Activated T-cell treated with anti-CD3 and anti-CD28 coated beads for 24 hours (primary cell): ENCODE measurements at places on chromosomes 12 and 14.

DNA sequence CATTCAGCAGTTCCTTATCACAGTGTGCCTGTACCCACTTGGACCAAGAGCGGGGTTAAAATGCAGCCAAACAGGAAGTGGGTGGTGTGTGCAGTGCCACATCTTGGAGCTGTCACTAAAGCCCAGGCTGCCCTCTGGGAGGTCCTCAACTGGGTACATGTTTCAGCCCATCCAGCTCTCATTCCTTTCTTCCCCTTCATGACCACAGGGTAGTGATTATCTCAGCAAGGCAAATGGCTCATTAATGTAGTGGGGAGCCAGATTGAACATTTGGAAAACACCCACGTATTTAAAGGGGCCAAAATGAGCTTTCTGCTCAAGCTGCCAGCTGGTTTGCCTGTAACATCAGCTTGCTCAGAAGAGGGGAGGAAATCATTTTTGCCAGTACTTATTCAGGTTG, 210.8 kb upstream of the BTG1 start:
- no peak for DNase-seq

DNA sequence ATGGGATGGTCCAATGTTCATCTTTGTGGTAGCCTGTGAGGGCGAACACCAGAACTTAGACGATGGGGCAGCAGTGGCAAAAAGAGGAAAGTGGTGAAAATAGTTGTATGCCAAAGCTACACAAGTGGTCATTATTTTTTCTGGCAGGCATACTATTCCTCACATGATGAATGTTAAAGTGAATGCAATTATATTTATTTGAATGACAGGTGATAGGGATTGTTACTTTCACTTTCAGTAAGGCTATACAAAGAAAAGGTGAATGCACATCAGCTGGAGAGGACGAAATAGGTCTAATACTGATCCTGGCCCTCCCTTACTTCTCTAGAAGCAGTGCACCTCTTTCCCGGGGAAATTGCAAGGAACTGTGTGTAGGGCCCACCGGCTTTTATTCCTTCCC, 470.1 kb downstream of the TMTC2 start:
- DNase-seq: no peak

GRCh38 chr12:120711411-120711810, 1.2 kb downstream of the UNC119B start:
- DNase-seq: no peak

- peak; percentile 57 for DNase-seq
Observed at GRCh38 chr14:50520947-50521815, 11.2 kb downstream of the MAP4K5 start.

DNA sequence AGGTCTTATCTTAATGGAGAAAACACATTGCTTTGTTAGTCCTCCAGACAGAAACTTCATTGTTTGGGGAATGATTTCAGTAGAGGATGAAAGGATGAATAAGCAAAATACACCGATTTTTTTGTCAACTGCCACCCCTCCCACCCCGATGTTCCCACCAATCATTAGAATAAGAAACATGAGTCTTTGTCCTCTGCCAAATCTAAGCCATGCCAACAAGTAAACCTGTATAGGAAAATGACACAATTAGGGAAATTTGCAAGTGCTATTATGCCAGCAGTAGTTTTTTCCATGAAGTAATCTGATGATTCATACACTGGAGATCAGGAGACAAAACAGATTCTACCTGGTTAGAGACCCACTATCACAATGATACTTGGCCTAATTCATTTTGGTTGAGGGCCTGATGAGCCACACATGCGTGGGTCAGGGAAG, 35.9 kb downstream of the FLRT2 start:
- no peak for DNase-seq

DNA sequence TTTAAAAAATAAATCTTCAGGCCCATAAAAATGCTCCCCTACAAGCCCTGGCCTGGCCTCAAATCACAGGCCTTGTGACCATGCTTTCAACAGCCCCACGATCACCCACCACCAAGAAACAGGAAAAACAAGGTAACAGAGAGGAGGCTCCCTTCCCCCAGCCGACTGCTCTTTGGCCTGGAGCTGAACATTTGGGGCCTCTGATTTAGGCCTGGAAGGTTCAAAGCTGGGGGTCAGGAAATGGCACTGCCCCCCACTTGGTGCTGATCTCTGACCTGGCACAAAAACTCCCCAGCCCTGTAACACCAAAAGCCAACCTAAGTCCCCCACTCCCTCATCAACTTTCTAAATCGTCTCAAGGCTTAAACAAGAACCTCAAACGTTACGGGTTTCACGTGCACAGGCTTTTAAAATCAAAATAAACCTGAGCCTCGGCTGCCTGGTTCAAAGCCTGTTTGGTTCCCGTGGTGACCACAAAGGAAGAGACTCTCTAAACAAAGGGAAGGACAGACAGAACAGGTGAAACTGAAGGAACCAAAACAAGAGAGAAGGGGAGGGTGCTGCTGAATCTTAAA, 9.0 kb downstream of the ACTN1 start:
- no peak for DNase-seq

GRCh38 chr14:89013098-89013504, 188.7 kb downstream of the TTC8 start:
- DNase-seq: no peak

- peak; percentile 44 for DNase-seq
Observed at GRCh38 chr14:94689218-94689984, 77.2 kb downstream of the SERPINA3 start.

- no peak for DNase-seq
Observed at GRCh38 chr14:75430526-75430925, 2.7 kb downstream of the JDP2 start.

- DNase-seq: peak; percentile 41
Observed at GRCh38 chr12:6532927-6533652, 1.2 kb upstream of the GAPDH start.

DNA sequence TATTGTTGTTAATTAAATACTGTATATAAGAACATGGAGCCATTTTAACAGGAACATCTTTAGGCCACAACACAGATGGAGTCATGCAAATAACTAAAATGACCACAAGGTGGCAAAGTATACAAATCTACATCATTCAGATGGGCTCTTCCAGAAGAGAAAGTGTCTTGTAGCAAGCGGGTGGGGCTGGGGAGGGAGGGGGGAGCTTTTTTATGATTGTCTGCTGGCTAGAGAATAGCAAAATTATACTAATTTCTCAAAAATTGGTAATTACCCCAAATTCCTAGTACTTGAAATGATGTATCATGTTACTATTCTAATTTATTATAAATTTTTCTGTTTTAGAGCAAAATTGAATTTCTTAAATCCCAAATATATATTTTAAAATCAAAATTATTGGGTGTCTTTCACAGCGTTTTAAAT, 378.7 kb downstream of the PRKD1 start:
- no peak for DNase-seq

DNA sequence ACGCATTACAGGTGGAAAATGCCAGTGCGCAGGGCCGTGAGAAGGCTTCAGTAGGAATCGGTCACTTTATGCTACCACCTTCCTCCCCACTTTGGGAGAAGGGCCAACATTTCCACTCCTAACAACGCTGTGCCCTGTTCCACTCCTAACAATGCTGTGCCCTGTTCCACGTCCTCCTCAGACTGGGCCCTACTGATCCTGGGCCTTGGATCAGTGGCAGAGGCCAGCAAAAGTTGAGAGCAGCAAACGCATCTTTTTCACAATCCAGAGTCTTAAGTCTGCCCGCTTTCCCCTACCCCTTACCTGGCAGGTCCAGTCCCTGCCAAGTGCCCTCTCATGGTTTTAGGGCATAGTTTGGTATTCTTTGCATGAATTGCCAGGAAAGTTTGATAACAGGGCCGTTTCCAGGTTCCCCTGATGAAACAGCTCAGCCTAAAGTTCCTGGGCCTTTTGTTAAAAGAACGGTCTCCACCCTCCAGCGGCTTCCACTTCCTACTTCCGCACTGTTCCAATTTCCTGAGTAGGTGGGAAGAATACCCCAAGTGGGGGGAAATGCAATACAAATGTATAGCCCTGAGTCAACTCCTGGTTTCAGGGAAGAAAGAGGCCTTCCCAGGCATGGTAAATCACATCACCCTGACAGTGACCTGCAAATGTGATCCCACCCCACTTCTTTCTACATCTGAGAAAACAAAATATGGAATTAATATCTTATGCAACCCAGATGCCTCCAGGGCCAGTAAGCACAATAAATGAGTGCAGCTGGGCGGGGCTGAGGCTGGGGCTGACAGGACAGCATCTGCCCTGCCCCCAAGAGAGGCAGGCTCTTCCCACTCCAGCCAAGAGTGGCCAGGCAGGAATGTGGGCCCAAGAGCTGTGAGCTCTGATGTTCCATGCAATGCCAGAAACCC, 15.0 kb downstream of the KCTD10 start:
- no peak for DNase-seq

- no peak for DNase-seq
Observed at GRCh38 chr12:52014567-52015530, 8.1 kb downstream of the TAMALIN start.

GRCh38 chr12:132771126-132771838, 9.7 kb upstream of the ANKLE2 start:
- DNase-seq: peak; percentile 28

DNA sequence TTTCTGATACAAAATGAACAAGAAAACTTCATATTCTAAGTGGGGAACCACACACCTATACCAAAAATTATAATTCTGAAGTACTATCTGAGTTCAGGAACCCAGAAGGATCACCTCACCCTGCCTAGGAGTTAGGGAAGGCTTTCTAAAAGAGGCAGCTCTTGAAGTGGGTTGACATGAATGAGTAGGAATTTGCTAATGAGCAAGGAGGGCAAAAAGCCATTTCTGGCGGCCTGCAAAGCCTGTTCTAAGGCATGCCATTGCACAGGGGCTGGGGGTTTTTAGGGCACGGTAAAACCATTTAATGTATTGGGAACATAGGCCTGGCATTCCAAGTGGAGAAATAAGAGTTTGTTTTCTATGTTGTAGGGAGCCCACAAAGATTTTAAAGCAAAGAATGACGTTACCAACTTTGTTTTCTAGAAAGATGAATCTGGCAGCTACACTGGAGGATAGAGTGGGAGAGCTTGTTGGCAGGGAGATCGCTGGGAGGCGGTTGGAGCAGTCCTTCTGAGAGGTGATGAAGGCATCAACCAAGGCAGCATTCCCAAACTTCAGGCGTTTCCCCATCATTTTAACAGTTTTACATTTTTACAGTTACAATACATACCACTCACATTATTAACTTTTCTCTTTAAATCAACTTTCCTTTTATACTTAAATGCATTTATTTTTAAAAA, 14.1 kb downstream of the IFT43 start:
- no peak for DNase-seq

DNA sequence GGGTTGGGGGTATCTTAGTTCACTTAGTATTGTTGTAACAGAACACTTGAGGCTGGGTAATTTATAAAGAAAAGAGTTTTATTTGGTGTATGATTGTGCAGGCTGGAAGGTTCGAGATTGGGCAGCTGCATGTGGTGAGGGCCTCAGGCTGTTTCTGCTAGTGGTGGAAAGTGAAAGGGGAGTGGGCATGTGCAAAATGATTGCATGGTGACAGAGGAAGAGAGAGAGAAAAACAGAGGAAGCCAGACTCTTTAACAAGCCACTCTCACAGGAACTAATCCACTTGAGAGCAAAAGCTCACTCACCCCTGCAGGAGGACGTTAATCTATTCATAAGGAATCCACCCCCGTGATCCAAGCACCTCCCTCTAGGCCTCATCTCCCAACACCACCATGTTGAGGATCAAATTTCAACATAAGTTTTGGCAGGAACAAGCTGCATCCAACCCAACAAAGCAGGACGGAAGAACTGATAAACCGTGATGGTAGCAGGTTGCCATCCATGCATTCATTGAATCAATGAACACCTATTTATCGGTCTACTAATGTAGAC, 165.0 kb upstream of the GZMB start:
- DNase-seq: no peak

DNA sequence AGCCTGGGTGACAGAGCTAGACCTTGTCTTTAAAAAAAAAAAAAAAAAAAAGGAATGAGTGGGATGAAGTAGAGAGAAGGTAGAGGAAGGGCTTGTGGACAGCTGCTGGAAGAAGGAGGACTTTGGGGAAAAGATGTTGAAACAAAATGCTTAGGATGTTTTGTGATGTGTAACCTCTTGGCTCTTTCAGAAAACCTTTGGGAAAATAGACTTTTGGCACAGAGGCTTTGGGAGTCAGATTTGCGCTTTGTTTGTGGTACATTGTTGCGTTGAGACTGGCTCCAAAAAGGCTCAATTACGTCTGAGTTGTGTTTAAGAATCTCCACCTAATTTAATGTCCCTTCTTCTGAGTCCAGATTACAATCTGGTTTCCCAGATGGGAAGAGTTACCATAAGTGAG, 32.9 kb upstream of the SPTLC2 start:
- no peak for DNase-seq

DNA sequence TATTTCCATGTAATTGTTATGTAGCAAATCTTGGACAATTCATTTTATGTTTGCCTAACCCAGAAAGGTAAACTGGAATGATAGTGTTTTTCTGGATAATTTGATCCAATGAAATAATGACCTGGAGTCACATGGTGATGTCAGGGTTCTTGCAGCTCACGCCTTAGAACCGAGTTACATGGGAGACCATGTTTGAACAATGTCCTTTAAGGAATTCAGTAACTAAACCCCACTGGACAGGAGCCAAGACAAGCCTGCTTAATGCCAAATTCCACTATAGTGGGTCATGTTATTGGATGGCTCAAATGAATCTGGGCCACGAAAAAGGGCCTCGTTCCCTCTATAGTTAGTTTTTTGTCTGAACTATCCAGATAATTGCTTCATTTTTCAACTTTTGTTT, 255.8 kb upstream of the HMGA2 start:
- DNase-seq: no peak

GRCh38 chr14:35687335-35687939, 121.7 kb downstream of the RALGAPA1 start:
- no peak for DNase-seq

DNA sequence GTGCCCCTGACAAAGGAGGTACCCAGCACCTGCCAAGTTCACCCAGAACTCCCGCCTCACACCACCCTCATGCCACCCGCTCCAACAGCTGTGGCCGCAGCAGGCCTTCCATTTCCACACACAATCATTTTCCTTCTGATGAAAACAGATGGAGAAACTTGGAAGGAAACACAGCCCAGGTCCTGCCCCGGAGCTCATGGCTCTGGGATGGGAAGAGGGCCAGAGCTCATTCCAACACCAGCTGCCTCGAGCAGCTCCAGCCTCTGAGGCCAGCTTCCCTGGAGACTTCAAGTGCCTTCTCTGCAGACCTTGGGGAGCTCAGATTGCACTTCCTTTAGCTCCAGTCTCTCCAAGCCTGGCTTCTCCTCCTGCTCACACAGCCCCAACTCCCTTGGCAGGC, 55.1 kb upstream of the CMKLR1 start:
- no peak for DNase-seq

GRCh38 chr12:132165584-132165983, 21.3 kb downstream of the NOC4L start:
- DNase-seq: no peak

GRCh38 chr14:91329486-91330014, 85.0 kb upstream of the GPR68 start:
- DNase-seq: no peak
